NCI-H524 treated with DMSO at 0.1 percent for 48 hours (cell line): ENCODE measurements at places on chromosomes 11 and 22.
A peak's percentile ranks its signal among the peaks of the same experiment; 100 is the strongest.

- DNase-seq, result no peak
These were observed 667 bp downstream of the ACCS start for GRCh38 chr11:44066732-44067141.

GRCh38 chr11:834371-835316 is 1.9 kb downstream of the CD151 start:
- DNase-seq, result no peak

- no peak for DNase-seq
These were observed 2.2 kb downstream of the LAYN start for GRCh38 chr11:111542606-111543275.

GRCh38 chr22:37428649-37429586 is 1.6 kb upstream of the ELFN2 start:
- peak; percentile 42 for DNase-seq

DNA sequence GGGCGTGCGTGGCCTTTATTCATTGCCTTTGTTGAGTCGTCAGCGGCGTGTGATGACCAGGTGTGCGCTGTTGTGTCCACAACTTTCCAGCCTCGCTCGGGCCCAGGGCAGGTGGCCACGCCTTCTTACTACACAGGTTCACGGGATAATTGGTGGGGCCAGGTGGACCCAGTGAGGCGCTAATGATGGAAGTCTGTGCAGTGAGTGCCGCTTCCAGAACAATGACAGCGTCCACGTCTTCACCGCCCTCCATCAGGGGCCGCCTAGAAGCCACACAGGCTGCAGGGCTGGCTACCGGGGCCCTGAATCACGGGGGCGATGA is 1197.3 kb downstream of the BRD1 start:
- DNase-seq, result no peak

- DNase-seq, result no peak
These were observed 626.4 kb downstream of the BRD1 start for GRCh38 chr22:49201046-49201970.

- DNase-seq, result no peak
These were observed 56.0 kb upstream of the TSPAN18 start for GRCh38 chr11:44670794-44671193.

GRCh38 chr11:63491636-63492372 is 837 bp upstream of the PLAAT5 start:
- no peak for DNase-seq

DNA sequence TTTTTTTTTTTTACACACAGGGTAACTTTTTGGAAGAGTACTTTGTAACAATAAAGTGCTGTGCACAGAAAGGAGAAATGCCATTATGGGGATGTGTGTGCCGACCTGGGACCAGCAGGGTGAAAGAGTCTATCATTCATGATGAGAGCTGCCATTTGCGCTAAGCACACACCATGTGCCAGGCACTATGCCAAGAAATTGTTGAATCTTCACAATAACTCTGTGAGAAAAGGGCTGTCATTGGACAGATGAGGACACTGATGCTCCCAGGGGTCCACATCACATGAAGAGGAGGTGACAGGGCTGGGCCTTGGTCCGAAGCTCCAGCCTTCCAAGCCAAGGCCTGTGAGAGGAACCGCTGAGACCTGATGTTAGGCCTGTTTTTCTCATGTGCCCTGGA is 5.6 kb downstream of the DUSP18 start:
- DNase-seq, result no peak

- no peak for DNase-seq
These were observed 13.5 kb downstream of the TRIM44 start for GRCh38 chr11:35675901-35676610.

GRCh38 chr11:36343436-36343835 is 47.3 kb downstream of the PRR5L start:
- no peak for DNase-seq

DNA sequence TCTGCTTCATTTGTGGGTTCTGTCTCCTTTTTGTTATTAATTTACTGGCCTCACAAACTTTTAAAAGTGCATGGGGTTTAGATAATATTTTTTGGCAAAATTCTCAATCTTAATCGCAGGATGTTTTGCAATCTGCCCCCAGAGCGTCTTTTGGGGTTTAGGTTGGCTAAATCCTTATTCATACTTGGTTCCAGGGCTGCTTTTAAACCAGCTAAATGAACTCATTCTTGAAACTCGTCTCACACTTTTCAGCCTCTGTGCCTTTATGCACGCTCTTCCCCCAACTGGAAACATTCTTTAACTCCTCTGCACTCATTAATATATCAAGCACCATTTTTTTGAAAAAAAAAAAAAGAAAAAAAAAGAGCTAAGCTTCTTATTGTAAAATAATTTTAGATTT is 131.7 kb downstream of the KIF18A start:
- no peak for DNase-seq

DNA sequence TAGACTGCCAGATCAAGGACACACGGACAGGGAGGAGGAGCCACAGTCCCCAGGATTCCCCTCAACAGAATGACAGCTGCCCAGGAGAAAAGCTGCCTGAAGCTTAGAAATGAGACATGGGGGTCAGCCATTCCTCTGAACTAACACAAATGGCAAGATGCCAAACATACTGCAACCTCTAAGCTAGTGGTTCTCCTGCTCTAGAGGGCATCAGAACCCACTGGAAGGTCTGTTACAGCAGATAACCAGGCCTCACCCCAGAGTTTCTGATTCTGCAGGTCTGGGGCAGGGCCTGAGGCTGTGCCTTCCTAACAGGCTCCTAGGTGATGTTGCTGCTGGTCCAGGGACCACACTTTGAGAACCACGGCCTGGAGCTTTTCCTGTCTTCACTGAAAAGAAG is 28.6 kb upstream of the BID start:
- DNase-seq, result no peak

DNA sequence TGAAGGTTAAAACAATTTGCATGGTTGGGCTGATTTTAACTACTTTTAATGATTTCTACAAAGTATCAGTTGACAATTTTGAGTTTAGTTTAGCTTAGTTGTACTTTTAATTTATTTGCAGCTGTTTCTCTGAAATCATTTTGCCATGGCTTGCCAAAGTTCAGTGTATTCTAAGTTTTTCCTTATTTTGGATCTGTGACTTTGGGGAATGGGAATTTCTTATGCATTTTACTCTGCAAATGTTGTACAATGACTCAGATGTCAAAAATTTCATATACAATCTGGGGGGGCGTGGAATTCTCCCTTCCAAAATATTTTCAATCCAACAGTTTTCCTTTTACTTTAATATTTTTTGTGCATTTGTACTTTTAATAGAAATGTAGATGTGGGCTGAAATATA is 8.9 kb upstream of the DCHS1 start:
- no peak for DNase-seq

- DNase-seq, result no peak
These were observed 391.5 kb upstream of the CHORDC1 start for GRCh38 chr11:90614318-90614717.

- peak; percentile 3 for DNase-seq
These were observed 10.2 kb upstream of the STK33 start for GRCh38 chr11:8604078-8604723.

- no peak for DNase-seq
These were observed 34.4 kb upstream of the SORL1-AS1 start for GRCh38 chr11:121487191-121487590.

- DNase-seq, result no peak
These were observed 10.4 kb downstream of the OR52K2 start for GRCh38 chr11:4459500-4459899.

DNA sequence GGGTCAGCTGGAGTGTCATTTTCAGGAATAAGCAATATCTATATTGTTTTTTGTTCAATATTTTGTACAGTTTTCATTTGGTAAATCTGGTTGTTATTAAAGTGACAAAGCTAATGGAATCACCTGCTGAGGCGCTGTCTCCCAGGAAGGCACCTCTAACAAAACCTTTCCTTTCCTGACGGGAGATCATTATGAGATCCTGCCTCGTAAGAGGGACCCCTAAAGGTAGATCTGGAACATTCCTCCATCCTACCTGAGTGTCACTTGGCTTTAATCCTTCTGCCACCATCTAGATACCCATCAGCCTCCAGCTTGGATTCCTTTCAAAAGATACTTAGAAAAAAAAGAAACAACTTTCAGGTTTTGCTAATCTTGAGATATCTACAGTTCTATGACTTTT is 157.7 kb downstream of the FAT3 start:
- no peak for DNase-seq

GRCh38 chr11:15318814-15319213 is 204.1 kb downstream of the INSC start:
- DNase-seq, result no peak

DNA sequence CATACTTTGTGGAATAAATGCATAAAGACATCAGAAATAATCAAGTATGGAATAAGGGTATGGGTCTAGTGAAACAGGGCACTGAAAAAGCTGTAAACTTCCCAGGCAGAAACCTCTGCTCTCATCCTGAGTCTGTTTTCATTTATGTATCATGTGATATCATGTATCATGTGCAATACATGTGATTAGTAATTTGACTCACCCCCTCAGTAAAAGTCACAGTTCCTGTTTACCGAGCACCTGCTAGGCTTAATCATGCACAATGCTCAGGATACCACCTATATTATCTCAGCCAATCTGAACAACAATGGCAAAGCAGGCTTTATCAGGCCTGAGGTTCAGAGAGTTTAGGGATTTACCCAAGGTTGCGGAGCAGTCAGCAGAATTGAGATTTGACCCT is 250.6 kb upstream of the TENM4 start:
- no peak for DNase-seq

GRCh38 chr22:27670701-27671412 is 130.7 kb downstream of the MN1 start:
- no peak for DNase-seq

DNA sequence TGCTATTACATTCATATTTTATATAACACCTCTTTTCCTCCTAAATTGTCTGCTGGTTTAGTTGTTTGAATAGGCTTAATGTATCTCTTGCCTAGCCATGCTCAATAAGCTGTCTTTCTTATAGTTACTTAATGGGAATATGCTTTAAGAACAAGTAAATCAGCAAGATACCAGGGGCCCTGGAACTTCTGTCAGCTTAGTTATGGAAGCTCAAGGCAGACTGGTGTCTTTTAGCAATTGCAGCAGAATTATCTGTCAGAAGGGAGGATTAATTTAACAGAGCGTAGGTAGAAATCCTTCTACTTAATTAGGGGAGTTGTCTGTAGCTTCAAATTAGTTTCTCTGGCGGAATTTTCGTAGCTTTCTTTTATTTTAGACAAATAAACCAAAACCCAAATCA is 94.9 kb downstream of the C11orf91 start:
- no peak for DNase-seq

DNA sequence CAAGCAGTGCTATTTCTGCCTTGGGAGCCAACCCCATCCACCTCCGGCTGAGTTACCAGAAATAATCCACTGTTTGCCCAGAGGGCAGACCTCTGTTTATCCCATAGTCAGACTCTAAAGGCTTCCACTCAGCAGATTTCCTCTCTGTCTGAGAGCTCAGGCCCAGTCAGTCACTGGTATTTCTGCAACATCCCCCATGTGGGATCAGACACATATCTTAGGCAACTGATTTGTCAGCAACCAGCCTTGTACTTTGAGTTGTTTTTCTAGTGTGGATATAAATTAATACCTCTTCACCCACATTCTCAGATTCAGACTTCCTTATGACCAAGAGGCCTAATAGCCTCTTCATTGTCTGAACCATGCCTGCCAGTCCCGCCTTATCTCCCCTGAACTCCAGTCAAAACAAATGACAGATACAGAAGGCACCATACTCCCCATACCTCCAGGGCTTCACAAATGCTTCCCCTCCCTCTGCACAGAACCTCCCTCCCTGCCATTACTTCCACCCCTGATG is 193.6 kb downstream of the FAM76B start:
- DNase-seq, result no peak

DNA sequence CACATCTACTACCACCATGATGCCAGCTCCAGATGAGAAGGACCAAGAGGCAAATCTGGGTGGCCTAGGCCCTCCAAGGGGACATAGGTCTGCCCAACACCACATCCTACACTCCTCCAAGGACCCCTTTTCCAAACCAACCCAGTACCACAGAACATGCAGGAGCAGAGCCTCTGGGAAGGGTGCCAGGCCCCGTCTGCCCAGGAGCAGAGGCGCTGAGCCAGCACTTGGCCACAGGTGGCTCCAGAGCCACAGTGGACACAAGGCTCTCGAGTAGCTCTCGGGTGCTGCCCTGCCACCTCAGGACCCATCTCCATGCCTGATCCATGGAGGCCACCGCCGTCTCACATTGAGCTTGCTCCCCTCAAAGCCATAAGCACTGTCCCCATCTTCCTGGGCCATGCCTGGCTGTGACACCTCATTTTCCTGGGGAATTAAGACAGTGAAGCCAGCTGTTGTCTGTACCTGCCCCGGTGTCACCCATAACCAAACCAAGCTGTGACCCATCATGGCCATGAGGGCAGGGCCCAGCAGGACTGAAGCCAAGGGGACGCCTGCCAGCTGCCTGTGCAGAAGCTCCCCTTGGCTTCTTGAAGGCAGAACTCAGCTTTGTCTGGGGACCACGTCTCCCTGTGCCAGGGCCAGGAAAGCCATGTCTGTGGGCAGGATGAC is 7.4 kb downstream of the MOB2 start:
- DNase-seq, result no peak

- DNase-seq, result no peak
These were observed 87.2 kb downstream of the PDHX start for GRCh38 chr11:35003658-35004057.

- no peak for DNase-seq
These were observed 1.0 kb downstream of the SFI1 start for GRCh38 chr22:31497148-31497938.

- DNase-seq, result no peak
These were observed 495 bp downstream of the GPR137 start for GRCh38 chr11:64285885-64286800.

DNA sequence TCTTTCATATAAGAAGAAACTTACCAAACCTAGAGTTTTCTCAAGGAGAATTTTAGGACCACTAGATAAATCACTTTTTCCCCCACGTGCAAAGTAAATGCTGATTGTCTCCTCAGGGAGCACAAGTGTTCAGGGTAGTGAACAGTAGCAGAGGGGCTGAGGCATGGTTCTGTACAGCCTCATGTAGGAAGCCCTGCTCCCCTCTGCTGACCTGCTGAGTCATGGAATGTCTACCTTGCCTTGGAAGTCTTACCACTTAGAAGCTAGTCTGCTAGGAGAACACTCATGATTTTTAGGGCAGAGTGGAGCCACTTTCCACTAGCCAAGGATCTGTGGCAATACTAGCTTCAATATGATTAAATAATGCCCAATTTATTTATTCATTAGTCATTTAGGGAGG is 2120.6 kb upstream of the RAG2 start:
- DNase-seq, result no peak

DNA sequence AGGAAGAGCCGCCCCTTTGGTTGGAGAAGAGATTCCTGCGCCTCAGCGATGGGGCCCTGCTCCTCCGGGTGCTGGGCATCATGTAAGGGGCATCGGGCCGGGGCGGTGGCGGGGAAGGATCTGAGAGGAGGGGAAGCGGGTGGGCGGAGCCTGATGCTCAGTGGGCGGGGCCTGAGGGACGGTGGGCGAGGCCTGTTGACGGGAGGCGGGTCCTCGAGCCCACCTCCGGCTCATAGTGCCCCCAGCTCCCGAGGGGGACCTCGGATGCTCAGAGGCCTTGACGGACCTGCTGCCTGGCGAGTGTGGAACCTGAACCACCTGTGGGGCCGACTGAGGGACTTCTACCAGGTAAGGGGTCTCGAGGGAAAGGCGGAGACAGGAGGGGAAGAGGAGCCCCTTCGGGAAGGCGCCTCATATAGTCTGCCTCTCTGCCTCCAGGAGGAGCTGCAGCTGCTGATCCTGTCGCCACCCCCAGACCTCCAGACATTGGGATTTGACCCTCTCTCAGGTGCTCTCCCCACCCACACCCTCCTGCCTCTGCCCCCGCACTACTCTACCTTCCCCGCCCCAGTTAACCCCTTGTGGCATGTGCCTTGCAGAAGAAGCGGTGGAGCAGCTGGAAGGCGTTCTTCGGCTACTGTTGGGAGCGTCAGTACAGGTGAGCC is 799 bp downstream of the CCDC88B start:
- no peak for DNase-seq
